ENCODE measurements at places on chromosomes 13 and 19. TPM values are rescaled to one million over a fixed set of nuclear protein-coding genes. Genes with fewer than 3 reads are reported as not detected.

GRCh38 chr19:18373892-18374629 is 11.9 kb upstream of the GDF15 start:
- DNase-seq = peak; percentile 99

VSTM2B gene
- polyA plus RNA-seq = not detected

AMER2 gene
- not detected for polyA plus RNA-seq

FFAR2 gene
- not detected for polyA plus RNA-seq

CGB7 gene
- polyA plus RNA-seq = 0.07 TPM

SIGLEC11 gene
- polyA plus RNA-seq = not detected

LENG9 gene
- polyA plus RNA-seq = 0.84 TPM

Measured in fibroblast of lung (primary cell).